T follicular helper cell (primary cell): ENCODE measurements at places on chromosomes 7 and 10.

DNA sequence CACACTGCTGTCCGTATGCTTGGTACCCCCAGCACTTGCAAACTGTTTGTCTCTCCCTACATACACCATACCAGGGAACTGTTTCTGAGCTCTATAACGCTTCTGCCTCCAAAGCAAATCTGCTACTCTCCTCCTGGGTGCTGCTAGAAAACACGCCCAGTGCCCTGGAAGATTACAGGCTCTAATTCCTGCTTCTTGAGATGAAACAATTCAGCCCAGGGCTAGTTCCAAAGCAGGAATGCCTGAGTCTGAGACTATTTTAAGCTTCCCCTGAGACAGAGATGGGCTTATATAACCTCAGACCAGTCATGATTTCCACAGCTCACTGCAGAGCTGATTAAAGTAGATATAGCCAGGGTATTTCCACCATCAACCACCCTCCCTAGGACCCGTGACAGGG is 327.1 kb downstream of the GPR158 start:
- no peak for DNase-seq

GRCh38 chr10:91295346-91295745 is 74.9 kb downstream of the PCGF5 start:
- no peak for DNase-seq

DNA sequence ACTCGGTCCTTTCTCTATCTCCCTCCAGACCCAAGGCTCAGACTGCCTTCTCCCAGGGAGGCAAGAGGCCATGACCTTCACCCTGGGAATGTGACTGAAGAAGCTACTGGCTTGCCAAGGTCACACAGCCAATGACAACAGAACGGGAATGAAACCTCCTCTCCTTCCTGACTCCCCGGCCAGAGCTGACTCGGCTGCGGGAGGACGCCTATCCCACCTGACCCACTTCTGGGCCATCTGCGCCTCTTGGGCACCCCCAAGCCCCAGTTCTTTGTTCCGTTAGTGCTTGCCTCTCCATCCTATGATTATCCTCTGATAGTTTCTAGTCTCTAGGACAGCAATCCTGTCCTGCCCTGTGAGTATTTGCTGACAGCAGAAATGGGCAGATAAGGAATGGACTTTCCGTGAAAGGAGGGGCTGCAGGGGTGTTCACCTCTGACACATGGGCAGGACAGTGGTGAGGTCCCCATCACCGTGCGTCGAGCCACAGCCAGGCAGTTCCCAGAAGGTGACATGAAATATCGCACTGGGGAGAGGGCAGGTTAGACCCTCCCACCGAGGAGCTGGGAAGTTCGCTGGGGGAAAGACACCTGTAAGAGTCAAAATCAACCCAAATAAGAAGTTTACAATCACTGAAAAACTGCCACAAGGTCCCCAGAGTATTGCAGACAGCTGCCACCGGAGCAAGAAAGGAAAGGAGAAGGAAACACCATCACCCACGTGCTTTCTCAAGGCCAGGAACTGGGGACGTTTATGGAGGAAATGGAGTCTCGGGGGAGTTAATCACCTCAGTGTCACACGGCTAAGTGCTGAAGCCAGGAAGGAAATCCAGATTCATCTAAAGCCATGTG is 63.0 kb downstream of the INSIG1 start:
- no peak for DNase-seq

- no peak for DNase-seq
Measured at GRCh38 chr7:101093906-101094305, 8.6 kb downstream of the TRIM56 start.

GRCh38 chr7:1064581-1064980 is 20.2 kb downstream of the GPR146 start:
- no peak for DNase-seq

DNA sequence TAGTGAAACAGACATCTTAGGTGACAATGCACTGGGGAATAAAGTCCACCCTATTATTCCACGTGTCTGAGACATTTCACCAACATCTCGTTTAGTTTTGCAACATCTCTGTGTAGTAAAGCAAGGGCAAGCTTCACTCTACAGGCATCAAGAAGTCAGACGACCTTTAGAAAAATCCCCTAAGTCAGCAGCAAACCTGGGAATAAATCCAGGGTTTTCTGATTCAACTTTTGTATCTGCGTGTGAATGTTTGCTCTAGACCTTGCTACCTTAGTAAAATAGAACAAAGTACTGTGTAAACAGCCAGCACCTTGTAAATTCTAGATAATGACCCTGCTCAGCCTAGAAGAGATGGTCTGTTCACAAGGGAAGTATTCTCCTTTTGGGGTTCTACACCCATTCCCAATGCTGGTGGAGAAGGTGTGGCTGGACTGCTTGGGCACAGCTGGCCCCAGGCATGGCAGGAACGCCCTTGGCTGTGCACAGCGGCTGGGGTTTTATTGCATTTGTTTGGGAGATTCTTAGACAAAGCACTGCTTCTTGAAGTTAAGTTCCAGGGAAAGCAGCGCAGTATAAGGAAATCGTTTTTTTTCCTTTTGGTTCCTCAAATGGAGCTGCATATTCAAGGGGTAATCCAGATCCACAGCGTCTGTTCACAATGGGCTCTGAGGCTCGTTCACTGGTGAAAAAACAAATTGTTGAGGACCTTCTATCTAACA is 38.3 kb upstream of the GALNTL5 start:
- DNase-seq: no peak

GRCh38 chr10:13709931-13710650 is 123.3 kb downstream of the PRPF18 start:
- no peak for DNase-seq

DNA sequence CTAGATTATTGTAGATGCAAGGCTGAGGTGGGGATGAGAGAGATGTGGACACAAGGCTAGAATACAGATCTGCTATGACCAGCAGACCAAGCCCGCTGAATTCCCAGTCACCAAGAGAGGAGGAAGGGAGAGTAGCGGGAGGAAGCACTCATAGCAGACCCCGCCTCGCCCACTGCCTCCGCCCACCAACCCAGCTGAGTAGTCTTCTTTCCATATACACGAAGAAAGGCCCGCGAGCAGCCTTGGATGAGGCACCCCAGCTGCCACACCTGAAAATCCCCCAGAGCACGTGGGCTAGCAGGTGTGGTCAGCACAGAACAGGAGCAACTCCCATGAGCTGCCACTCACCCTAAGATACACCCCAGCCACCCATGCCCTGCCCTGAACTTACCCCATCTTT is 7.9 kb upstream of the H2BK1 start:
- DNase-seq: no peak

DNA sequence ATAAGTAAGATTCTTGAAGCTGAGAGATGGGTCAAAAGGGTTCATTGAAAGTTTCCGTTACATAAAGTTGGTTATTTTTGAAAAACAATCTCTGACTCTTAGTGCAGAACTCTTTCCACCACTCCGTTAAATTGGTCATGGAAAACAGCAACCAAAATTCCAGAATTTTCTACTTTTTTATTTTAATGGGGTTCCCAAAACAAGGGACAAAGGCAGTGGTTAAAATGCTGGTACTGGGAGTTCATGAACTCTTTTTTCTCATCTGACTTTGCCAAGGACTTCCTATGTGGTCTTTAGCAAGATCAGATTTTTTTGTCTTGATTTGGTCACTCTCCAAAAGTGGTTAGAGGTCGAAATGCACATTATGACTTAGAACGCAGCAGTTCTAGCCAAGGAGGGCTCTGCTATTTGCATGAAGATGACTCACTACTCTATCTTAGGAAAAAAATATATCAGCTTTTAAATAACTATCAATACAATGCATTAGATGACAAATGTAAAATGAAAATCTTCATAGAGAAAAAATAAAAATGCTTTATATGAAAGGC is 145.7 kb downstream of the REEP3 start:
- no peak for DNase-seq

- no peak for DNase-seq
Measured at GRCh38 chr7:37482505-37482904, 33.8 kb upstream of the ELMO1 start.

- DNase-seq: no peak
Measured at GRCh38 chr10:119143657-119144056, 21.9 kb downstream of the SFXN4 start.

DNA sequence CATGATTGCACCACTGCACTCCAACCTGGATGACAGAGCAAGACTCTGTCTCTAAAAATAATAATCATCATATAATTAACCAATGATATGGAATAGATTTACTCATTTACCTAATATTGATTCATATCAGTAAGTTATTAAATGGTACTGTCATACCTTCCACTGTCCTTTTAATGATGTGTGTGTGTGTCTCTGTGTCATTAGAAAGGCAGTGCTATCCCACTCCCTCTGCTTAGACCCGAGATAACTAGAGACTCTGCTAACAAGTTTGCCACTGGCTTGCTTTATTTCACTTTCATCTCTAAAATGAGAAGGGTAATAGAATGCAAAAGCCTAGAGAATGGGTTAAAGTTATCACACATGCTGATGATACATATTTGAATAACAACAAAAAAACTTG is 21.1 kb downstream of the MCM10 start:
- DNase-seq: no peak
